ENCODE measurements at places on chromosomes 5 and 9.

GRCh38 chr9:7117676-7118561 is 360.1 kb downstream of the KDM4C start:
- DNase-seq: no peak

GRCh38 chr5:109291090-109291489 is 118.7 kb downstream of the PJA2 start:
- DNase-seq: no peak

DNA sequence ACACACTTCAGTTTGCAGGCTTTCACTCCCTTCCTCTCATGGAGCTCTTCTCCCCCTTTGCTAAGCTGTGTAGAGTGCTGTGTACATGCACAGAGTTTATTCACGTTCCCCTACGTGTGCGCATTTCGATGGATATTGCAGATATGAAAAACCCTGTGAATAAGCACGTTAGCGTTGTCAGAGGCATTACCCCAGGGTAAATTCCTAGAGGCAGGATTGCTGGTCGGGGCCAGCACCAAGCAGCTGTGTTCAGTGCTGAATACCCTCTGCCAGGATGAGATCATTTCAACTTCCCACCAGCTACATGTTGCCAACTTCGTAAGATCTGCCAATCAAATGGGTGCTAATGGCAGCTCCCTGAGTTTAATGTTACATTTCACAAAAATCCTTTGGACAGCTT is 172.3 kb upstream of the PPP1R26 start:
- no peak for DNase-seq

GRCh38 chr5:5755888-5756287 is 333.4 kb downstream of the ICE1 start:
- no peak for DNase-seq

DNA sequence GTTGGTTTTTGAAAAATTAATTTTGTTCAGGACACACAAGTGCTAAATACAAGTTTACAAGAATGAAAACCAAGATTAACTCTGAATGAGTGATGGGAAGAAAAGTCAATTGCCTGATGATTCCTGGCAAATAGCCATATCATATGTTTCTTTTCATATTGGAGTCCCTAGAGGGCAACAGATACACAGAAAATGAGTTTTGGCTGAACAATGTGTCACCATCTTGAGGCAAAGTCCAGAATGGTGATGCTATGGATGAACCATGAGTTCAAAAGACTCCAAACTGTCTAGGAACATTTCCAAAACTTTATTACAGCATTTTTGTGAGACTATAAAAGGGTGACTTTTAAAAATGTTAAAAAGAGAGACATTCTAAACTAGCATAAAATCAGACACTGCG is 382.9 kb downstream of the TMEM161B start:
- no peak for DNase-seq

- DNase-seq: peak; percentile 90
These were observed 60.2 kb upstream of the SLC2A8 start for GRCh38 chr9:127336506-127337352.

DNA sequence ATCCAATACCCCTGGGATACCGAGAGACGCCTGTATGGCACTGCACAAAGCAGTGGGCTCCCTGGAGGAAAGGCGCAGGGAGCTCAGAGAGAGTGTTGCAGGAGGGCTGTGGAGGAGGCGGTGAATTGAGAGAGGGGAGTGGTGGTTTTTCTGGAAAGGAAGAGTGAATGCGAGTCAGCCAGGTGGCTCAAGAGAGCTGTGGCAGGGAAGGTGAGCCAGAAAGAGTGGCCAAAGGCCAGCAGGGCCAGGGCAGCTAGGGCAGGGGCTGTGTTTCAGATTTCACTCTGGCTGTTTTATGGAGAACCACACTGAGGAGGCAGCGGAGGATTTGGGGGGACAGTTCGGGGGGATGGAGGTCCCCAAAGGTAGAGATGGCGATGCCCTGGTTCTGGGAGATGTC is 13.0 kb upstream of the DAB2IP start:
- no peak for DNase-seq

DNA sequence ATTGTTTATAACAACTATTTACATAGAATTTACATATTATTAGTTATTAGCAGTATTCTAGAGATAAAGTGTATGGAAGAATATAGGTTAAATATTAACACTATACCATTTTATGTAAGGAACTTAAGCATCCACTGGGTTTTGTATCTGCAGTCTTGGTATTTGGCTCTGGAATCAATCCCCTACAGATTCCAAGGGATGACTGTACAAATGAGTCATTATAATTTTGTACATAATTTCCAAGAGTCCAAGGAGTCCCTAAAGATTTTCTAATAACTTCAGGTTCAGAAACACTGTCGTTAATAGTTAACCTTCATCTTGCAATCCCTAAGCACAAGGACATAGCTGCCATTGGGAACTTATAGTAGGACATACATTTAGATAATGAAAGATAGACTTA is 254.8 kb upstream of the PDE4D start:
- DNase-seq: no peak

GRCh38 chr5:43296835-43297234 is 16.4 kb downstream of the HMGCS1 start:
- no peak for DNase-seq

- DNase-seq: no peak
These were observed 54.1 kb upstream of the CEMIP2 start for GRCh38 chr9:71822456-71822855.

GRCh38 chr5:7638456-7638855 is 212.5 kb downstream of the CFAP90 start:
- DNase-seq: no peak

GRCh38 chr9:96567203-96567700 is 52.4 kb downstream of the CDC14B start:
- DNase-seq: no peak

- no peak for DNase-seq
These were observed 18.0 kb downstream of the GPX3 start for GRCh38 chr5:151038412-151038745.

- no peak for DNase-seq
These were observed 85.5 kb downstream of the ELAVL2 start for GRCh38 chr9:23740531-23740930.

DNA sequence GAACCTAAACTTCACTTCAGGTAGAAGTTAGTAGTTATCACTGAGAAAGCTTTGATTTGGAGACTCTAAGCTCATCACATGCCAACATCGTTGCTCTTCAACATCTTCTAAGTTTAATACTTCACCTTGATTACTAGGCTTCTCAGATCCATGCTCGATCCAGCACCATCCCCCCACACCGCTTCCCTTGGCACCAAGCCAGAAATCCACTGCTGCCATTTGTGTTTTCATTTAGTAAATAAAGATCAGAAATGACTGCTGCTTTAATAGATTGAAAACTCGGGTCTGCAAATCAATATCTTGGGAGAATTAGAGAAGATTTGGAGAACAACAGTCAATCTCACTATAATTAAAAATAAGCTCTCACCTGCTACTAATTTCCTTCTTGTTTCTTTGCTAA is 214.7 kb upstream of the NR4A3 start:
- no peak for DNase-seq

GRCh38 chr5:34608859-34609648 is 47.1 kb upstream of the RAI14 start:
- peak; percentile 42 for DNase-seq

GRCh38 chr9:117825609-117826347 is 121.6 kb downstream of the TLR4 start:
- no peak for DNase-seq

DNA sequence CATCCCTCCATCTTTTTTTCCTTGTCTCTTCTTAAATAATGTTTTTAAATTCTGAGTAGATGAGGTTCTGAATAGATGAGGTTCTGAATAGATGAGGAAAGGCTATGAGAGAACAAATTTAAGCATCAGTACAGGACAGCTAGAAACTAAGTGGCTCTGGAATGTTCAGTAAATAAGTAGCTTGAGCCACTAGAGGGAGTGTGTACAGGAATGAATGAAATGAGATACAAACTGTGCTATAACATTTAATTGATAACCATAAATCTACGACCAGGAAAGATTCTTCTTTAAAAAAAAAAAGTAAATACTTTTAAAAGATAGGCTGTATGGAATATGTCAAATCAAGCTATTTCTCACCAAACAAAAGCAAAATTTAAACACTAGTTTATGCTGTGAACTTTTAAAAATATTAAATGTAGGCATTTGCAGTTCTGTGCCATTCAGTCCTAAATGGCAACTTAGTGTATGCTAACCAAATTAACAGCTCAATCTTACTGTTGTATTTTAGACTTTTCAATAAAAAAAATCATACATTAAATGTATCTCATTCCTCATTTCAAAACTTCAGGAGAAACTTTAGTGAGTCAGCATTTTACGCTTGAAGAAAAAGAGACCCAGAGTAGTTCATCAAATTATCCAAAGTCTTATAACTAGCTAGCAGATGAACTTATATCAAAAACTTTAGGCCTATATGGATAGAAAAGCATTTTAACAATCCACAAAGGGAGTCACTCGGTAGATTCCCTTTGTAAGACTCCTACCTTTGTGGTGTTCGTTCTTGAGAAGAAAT is 70.4 kb upstream of the SNX2 start:
- peak; percentile 27 for DNase-seq

DNA sequence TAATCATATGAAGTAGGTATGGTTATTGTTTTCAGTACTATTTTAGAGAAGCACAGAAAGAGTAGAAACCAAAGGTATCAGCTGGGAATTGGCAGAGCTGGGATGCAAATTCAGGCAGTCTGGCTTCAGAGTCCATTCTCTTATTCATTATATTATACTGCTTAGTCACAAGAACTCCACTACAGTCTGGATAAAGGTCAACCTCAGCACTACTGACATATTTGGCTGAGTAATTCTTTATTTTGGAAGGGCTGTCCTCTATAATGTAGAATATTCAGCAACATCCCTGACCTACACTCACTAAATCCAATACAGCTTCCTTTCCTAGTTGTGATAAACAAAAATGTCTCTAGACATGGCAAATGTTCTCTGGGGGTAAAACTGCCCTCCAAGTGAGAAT is 37.6 kb downstream of the PTGER4 start:
- no peak for DNase-seq

DNA sequence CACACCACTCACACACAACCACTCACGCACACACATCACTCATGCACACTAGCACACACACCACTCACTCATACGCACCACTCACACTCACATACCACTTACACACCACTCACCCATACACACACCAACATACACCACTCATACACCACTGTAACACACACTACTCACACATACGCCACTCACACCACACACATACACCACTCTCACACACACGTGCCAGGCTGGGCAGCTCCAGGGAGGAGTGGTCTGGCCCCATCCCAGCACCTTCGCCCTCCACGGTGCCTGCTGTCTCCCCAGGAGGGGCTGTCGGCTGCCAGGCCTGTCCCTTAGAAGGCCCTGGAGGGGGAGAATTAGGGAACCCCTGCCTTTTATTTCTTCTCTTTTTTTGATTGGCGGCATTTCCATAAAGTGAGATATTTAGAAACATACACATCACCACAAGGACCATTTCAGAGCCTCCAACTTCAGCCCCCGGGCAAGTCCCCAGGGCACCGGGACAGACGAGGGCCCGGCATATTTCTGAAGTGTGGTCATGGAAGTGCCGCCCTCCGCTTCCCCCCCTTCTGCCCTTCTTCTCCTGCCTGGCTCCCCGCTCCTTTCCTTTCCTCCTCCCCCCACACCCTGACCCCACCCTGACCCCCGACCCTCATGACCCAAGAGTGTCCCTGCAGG is 6.3 kb upstream of the ASB6 start:
- DNase-seq: no peak

- DNase-seq: no peak
These were observed 13.4 kb upstream of the GRHPR start for GRCh38 chr9:37408933-37409710.

DNA sequence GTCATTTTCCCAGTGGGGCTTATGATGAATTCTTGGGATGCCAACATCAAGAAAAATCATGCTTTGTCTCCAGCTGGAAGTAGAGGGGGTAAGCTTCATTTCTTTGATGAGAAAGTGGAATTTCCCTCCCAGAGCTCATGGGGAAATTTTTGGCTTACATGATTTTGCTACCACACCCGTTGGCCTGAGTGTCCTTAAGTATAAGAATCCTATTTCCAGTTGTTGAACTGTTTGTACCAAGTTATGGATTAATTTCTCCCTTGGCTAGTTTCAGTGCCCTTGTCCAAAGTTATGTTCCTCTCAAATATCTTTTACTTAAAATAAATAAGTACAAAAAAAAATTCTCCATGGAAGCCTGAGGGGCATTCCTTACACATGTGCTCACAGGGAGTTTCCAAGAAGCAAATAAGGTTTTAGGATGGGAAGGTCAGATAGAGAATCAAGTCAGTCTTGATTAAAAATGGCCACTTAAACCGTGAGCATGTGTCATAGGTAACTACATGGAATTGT is 82.3 kb downstream of the PTCD2 start:
- DNase-seq: peak; percentile 64

DNA sequence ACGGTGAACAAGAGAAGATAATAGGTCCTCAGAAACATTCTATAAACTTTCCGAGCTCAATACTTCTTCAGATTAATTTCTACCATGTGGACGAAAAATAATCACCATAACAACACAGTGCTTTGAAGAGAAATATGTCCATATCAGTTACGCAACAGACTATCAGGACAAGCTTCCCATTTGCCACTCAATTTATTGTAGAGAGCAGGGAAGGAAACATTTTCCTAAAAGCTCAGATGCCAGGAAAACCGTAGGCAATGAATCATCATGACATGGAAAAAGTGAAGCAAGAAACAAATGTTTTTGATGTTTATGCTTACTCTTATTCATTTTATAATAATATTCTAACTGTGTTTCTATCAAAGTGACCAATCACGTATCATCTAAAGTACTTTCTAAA is 87.6 kb downstream of the S1PR3 start:
- no peak for DNase-seq

DNA sequence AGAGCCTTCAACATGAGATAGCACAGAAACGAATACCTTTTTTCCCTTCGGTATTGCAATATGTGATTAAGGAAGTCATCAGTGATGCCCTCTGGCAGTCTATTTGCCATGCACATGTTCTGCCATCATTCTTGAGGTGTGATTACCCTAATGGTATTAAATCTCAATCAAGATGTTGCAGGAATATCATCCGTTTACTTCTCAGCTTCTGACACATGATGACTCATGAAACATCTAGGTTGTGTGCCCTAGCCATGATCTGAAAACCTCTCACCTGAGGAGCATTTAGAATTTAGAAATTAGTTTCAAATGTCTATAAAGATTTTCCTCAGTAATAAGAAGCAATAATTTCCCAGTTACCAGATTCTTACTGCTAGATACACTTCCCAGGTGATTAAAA is 209.1 kb downstream of the ADGRV1 start:
- DNase-seq: no peak

GRCh38 chr5:59586841-59587240 is 306.7 kb downstream of the PDE4D start:
- no peak for DNase-seq

GRCh38 chr9:92911511-92912475 is 34.0 kb upstream of the ZNF484 start:
- DNase-seq: peak; percentile 33

- DNase-seq: no peak
These were observed 235.8 kb upstream of the VLDLR start for GRCh38 chr9:2385746-2386145.

- DNase-seq: peak; percentile 69
These were observed 48.5 kb downstream of the NEK6 start for GRCh38 chr9:124306098-124306735.
